H1 (cell line): ENCODE measurements at places on chromosomes 1 and 21.

DNA sequence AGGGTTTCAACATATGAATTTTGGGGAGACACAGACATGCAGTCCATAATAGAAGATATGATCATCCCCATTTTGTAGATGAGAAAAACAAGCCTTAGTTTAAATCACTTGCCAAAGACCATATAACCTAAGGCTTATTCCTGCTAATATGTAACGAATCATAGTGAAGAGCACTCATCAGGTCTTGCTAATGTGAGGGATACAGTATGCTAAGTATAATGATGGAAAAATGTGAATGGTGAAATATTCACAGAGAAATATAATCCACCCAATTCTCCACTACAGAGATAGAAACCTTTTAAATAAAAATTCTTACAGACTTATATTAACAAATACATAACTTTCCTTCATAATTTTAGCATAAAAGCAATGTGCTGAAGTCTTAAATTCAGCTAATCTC is 18.9 kb downstream of the ERICH3 start:
- no peaks in the 10 kb centered on the region for H3K4me1 ChIP-seq
- no peaks in the 10 kb centered on the region for H3K36me3 ChIP-seq
- H3K4me3 ChIP-seq, result no peak overlapping the region

GRCh38 chr1:10189659-10190058 is 20.7 kb upstream of the KIF1B start:
- DNase-seq, result no peak
- H3K27ac ChIP-seq, result no peak overlapping the region
- no peaks in the 10 kb centered on the region for H3K36me3 ChIP-seq
- H3K4me1 ChIP-seq, result no peaks in the 10 kb centered on the region
- H3K4me3 ChIP-seq, result no peak overlapping the region

DNA sequence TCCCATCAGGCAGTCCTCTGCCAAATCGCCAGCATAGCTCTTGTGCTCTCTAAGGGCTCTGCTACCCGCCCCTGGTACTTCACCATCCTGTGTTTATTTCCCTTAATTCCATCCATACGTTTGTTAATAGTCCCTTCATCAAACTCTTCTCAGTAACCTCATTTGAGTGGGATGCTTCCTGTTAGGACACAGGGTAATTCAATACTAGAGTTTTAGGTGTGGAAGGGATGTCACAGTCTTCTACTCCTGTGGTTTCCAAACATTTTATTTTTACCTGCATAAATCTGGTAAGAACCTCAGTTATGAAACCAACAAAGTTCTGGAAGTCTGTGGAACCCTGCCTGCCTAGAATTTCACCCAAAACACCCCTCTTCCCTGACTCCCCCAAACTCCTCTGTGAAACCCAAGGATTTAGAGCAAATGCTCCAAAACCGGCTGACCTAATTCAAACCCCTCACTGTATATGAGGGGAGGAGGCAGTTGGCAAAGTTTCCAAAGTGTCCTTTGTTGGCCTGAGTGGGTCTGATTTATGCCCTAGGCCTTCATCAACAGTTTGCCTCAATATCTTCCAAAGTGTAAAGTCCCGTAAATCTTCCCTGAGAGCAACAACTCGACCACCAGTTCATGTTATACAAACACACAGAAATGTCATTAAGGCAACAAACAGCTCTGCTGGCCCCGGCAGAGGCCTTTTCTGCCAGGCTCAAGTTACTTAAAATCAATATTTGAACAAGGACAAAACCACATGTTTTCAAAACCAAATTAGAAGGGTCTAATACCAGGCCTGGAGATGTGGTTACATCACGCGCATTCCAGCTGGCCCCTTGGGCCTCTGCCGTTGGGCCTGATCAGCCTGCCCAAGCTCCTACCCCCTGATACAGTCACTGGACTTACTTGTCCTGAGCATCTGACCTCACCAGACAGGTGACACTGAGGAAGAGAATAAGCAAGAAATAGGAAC is 82.4 kb upstream of the FGGY start:
- H3K4me1 ChIP-seq, result no peaks in the 10 kb centered on the region
- no peak overlapping the region for H3K4me3 ChIP-seq
- no peaks in the 10 kb centered on the region for H3K36me3 ChIP-seq
- no peak overlapping the region for H3K27ac ChIP-seq
- no peaks in the 10 kb centered on the region for H3K27me3 ChIP-seq

DNA sequence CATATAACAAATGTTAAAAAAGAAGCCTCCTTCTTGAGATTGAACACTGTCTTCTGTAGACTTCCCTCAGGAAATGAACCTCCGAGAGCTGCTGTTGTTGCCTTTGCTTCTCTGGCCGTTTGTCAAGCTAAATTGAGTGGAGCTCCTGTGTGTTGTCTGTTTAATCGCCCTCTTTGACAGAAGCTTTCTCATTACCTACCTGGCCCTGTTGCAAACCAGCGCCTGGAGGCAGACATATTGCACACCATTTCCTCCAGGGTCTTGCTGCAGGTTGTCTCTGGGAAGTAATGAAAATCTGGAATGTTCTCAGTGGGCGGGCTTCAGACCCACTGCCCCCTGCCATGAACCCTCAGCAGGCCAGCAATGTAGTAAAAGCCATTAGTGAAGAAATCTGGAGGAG is 83.3 kb downstream of the GABPA start:
- no peaks in the 10 kb centered on the region for H3K36me3 ChIP-seq
- no peak overlapping the region for H3K27ac ChIP-seq
- H3K4me3 ChIP-seq, result no peak overlapping the region
- no peaks in the 10 kb centered on the region for H3K4me1 ChIP-seq
- DNase-seq, result no peak
- no peaks in the 10 kb centered on the region for H3K27me3 ChIP-seq

- peaks cover 9% of the 10 kb centered on the region for H3K4me1 ChIP-seq
- H3K27me3 ChIP-seq, result no peaks in the 10 kb centered on the region
- no peak for DNase-seq
- H3K36me3 ChIP-seq, result no peaks in the 10 kb centered on the region
- H3K27ac ChIP-seq, result no peak overlapping the region
Measured at GRCh38 chr1:17581389-17582123, 42.1 kb downstream of the ARHGEF10L start.

DNA sequence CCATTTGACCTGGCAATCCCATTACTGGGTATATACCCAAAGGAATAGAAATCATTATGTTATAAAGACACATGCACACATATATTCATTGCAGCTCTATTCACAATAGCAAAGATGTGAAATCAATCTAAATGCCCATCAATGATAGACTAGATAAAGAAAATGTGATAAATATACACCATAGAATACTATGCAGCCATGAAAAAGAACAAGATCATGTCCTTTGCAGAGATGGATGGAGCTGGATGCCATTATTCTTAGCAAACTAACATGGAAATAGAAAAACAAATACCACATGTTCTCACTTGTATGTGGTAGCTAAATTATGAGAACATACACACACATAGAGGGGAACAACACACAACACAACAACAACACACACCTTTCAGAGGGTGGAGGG is 248.5 kb downstream of the PCP4 start:
- H3K4me3 ChIP-seq, result no peak overlapping the region

- no peak overlapping the region for H3K4me3 ChIP-seq
- no peak for DNase-seq
- no peak overlapping the region for H3K27ac ChIP-seq
- peaks cover 1% of the 10 kb centered on the region for H3K27me3 ChIP-seq
- H3K36me3 ChIP-seq, result no peaks in the 10 kb centered on the region
Measured at GRCh38 chr1:99228153-99228552, 36.1 kb upstream of the PLPPR4 start.

GRCh38 chr1:244022864-244023440 is 28.1 kb upstream of the ZBTB18 start:
- peaks cover 3% of the 10 kb centered on the region for H3K4me1 ChIP-seq
- no peaks in the 10 kb centered on the region for H3K36me3 ChIP-seq
- DNase-seq, result no peak

DNA sequence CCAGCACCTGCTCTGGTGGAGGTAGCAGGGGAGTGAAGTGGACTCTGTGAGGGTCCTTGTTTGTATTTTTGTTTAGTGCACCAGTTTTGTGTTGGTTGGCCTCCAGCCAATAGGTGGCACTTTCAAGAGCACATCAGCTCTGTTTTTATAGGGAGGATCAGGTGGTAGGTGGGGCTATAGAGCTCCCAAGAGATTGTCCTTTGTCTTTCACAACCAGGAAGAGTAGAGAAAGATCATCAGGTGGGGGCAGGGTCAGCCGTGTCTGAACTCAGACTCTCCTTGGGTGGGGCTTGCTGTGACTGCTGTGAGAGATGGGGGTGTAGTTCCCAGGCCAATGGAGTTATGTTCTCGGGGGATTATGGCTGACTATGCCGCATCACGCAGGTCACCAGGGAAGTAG is 159.8 kb downstream of the ZNF326 start:
- no peak for DNase-seq
- H3K36me3 ChIP-seq, result no peaks in the 10 kb centered on the region
- no peak overlapping the region for H3K4me3 ChIP-seq
- no peak overlapping the region for H3K27ac ChIP-seq
- H3K4me1 ChIP-seq, result no peaks in the 10 kb centered on the region; the same call in 1 of the 2 replicates
- no peaks in the 10 kb centered on the region for H3K27me3 ChIP-seq

- H3K27ac ChIP-seq, result no peak overlapping the region
- DNase-seq, result no peak
- no peaks in the 10 kb centered on the region for H3K4me1 ChIP-seq
- H3K36me3 ChIP-seq, result no peaks in the 10 kb centered on the region
Measured at GRCh38 chr1:108670131-108670773, 9.4 kb upstream of the HENMT1 start.

DNA sequence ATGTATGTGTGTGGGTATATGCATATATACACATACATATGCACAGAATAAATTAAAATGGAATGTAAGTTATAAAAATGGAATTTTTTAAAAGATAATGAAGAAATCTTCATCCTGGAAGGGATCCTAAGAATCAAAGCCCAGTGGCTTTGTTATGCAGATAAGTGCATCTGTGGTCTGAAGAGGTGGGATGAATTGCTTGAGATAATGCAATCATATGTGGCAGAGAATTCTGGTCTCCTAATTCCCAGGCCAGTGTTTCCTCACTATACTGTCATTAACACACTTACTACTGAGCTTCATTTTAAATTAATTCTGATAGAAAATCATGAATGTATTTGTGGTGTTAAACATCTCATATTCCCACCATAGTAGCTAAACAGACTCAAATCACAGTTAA is 86.7 kb upstream of the PRMT6 start:
- H3K4me1 ChIP-seq, result no peaks in the 10 kb centered on the region
- no peak overlapping the region for H3K4me3 ChIP-seq
- H3K27me3 ChIP-seq, result no peaks in the 10 kb centered on the region
- DNase-seq, result no peak
- H3K36me3 ChIP-seq, result no peaks in the 10 kb centered on the region

DNA sequence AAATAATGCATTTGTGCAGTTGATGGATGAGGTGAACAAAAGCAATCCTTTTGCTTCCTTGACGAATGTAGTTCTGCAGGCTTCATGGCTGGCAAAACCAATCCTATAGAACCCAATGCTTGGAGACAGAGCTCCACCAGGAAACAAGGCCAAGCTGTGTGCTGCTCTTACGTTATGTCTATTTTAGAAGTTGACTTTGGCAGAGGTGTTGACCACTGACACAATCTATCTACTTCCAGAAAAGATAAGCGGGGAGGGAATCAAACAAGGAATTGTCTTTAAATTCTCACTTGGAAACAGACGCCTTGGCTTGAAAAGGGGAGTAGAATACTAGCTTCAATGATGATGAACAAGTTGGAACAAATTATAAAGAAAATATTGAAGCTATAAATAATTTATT is 211.2 kb downstream of the SETD4 start:
- no peak for DNase-seq
- no peak overlapping the region for H3K27ac ChIP-seq
- H3K36me3 ChIP-seq, result no peaks in the 10 kb centered on the region
- H3K27me3 ChIP-seq, result no peaks in the 10 kb centered on the region

- no peak for DNase-seq
- H3K36me3 ChIP-seq, result no peaks in the 10 kb centered on the region
- no peaks in the 10 kb centered on the region for H3K4me1 ChIP-seq
- H3K27ac ChIP-seq, result no peak overlapping the region
- no peak overlapping the region for H3K4me3 ChIP-seq
Measured at GRCh38 chr1:221913351-221913892, 171.5 kb upstream of the DUSP10 start.

- H3K36me3 ChIP-seq, result no peaks in the 10 kb centered on the region
- no peak overlapping the region for H3K4me3 ChIP-seq
- no peaks in the 10 kb centered on the region; the same call in 1 of the 2 replicates for H3K27me3 ChIP-seq
- no peak overlapping the region for H3K27ac ChIP-seq
Measured at GRCh38 chr1:48016515-48016914, 19.3 kb upstream of the TRABD2B start.

GRCh38 chr1:119676571-119677206 is 28.6 kb upstream of the ZNF697 start:
- no peak overlapping the region for H3K27ac ChIP-seq
- H3K36me3 ChIP-seq, result no peaks in the 10 kb centered on the region
- H3K4me1 ChIP-seq, result peaks cover 9% of the 10 kb centered on the region; the same call in 1 of the 2 replicates
- H3K27me3 ChIP-seq, result no peaks in the 10 kb centered on the region
- H3K4me3 ChIP-seq, result no peak overlapping the region

DNA sequence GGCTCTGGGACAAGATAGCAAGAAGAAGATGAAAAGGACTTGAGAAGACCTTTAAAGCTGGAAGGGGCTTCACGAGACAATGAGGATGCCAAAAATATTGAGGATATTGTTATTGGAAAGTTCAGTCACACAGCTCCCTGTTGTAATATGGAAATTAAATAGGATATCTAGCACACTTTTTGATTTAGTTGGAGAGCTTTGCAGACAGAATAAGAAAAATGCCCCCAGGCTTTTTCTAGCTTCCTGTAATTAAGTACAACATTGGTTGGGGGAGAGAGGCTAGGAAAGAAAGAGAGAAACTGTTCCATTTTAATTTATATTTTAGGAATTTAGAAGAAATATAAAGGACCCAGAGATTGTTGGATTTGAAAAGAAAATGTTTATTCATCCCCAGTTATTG is 27.5 kb downstream of the RBM11 start:
- H3K4me3 ChIP-seq, result no peak overlapping the region
- no peaks in the 10 kb centered on the region for H3K4me1 ChIP-seq
- no peak overlapping the region for H3K27ac ChIP-seq

DNA sequence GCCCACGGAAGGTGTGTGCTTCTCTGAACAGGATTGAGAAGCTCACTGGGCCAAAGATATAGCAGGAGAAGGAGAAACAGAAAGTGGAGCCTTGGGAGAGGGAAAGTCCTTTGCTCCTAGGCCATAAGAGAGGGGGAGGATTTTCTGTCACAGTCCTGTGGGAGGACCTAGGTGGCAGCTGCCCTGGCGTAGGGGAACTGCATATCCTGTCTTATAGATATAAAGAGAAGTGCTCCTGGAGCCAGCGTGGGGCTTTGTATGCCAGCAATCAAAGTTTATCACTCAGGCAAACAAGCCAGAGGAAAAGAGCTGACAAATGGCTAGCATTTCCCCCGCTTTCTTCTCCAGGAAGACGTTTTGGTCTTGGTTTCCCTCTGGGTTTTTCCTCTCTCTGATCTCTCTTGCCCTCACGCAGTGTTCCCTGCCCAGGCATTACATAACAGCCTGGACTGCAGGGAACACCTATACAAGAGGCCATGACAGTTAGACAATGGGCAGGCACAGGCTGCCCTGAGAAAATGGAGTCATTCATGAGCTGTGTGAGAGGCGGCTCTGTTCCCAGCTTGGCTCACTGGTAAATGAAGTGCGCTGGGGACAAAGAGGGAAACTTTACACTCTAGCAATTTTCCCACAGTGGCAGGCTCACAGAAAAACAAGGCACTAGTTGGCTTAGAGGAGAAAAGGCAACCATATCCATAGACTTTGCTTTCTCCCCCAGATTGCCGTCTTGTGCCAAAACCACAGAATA is 52.5 kb upstream of the ZNF648 start:
- no peaks in the 10 kb centered on the region for H3K36me3 ChIP-seq
- no peaks in the 10 kb centered on the region for H3K4me1 ChIP-seq
- H3K27ac ChIP-seq, result no peak overlapping the region
- H3K27me3 ChIP-seq, result no peaks in the 10 kb centered on the region
- no peak overlapping the region for H3K4me3 ChIP-seq

GRCh38 chr1:75954586-75954985 is 22.4 kb upstream of the ASB17 start:
- no peak overlapping the region for H3K4me3 ChIP-seq
- H3K36me3 ChIP-seq, result no peaks in the 10 kb centered on the region
- no peaks in the 10 kb centered on the region for H3K27me3 ChIP-seq
- no peak overlapping the region for H3K27ac ChIP-seq
- DNase-seq, result no peak
- H3K4me1 ChIP-seq, result no peaks in the 10 kb centered on the region
